Common myeloid progenitor, CD34-positive (primary cell): ENCODE measurements at places on chromosomes 12 and 14.

DNA sequence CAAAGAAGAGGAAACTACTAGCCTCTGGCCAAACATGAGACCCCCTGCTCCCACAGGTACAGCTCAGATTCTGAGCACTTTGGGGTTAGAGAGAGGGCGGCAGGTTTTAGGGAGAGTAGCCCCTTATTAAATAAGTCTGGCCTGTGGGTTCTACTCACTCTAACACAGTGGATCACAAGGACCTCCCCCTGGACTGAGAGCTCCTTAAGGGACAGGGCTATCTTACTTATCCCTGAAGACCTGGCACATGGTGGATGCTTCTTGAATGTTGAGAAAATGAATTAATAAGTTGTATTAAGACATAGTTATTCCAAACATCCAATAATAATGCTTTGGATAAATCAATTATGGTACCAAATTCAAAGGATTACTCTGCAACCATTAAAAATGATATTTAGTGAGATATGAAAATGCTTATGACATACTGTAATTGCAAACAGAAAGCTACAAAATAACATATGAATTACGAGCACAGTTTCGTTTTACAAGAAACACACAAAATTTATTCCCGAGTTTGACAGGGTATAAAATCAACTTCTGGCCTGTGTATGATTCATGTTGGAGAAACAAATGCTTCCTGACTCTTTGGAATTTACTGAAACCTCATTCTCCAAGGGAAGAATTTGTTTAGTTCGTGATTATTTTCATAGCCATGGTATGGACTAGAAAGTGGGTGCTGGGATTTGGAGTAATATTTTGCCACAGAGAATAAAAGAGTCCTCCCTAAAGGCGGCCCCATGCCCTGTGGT is 59.3 kb upstream of the BDKRB2 start:
- H3K36me3 ChIP-seq, result no peaks in the 10 kb centered on the region
- no peak overlapping the region for H3K27ac ChIP-seq
- peaks cover 4% of the 10 kb centered on the region for H3K27me3 ChIP-seq
- H3K4me3 ChIP-seq, result no peak overlapping the region
- no peak for DNase-seq
- no peaks in the 10 kb centered on the region for H3K4me1 ChIP-seq

DNA sequence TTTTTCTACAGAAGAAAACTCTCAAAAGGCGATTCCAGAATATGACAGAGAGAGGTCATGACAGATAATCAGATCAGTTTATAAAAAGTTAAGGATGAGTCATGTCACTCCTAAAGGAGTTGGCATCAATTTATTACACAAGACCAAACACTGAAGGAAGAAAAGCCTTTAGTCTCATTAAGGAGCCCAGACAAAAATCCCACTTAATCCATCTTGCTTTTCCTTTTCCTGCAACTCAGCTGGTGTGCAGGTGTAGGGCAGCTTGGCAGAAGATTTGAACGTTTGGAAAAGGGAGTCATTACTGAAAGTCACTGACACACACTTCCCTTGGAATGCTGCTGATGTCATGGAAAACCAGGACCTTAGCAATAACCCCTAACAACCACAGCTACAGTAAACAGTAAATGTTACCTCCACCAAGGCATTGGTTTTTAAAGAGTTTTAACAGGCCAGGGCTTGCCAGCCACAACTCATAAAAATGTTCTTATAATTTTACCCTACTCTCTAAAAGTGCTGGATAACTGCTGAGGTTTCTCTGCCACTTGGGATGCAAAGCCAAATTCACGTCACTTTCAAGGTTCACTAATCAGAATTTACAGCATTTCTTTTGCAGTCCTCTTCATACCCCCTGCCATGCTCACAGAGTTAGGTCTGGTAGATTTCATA is 320.6 kb downstream of the RAD51B start:
- no peak for DNase-seq
- H3K4me3 ChIP-seq, result no peak overlapping the region
- no peak overlapping the region for H3K27ac ChIP-seq
- peaks cover 39% of the 10 kb centered on the region for H3K4me1 ChIP-seq
- H3K27me3 ChIP-seq, result no peaks in the 10 kb centered on the region

GRCh38 chr12:94954948-94955592 is 48.4 kb downstream of the NDUFA12 start:
- H3K27ac ChIP-seq, result no peak overlapping the region
- H3K27me3 ChIP-seq, result no peaks in the 10 kb centered on the region
- H3K36me3 ChIP-seq, result no peaks in the 10 kb centered on the region
- peaks cover 2% of the 10 kb centered on the region for H3K4me1 ChIP-seq
- no peak for DNase-seq

DNA sequence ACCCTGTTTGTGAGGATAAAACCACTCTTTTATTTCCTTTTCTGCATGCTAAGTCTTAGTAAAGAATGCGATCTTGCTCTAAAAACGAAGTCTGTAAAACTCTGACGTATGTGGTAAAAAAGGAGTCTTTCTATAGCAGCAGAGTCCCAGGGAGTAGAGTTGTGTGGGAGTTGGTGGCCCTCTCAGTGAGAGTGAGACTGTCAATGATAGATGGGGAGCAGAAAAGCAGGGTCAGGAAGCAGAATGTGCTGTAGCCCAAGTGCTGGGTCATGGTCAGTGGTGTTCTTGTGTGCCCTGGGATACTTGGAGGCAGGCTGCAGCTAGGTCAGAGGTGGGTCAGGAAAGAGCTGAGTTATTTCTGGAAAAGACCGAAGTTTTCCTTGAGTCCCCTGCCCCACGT is 20.3 kb upstream of the GPR33 start:
- H3K4me3 ChIP-seq, result no peak overlapping the region
- no peaks in the 10 kb centered on the region for H3K4me1 ChIP-seq
- H3K27me3 ChIP-seq, result no peaks in the 10 kb centered on the region
- no peaks in the 10 kb centered on the region for H3K36me3 ChIP-seq

DNA sequence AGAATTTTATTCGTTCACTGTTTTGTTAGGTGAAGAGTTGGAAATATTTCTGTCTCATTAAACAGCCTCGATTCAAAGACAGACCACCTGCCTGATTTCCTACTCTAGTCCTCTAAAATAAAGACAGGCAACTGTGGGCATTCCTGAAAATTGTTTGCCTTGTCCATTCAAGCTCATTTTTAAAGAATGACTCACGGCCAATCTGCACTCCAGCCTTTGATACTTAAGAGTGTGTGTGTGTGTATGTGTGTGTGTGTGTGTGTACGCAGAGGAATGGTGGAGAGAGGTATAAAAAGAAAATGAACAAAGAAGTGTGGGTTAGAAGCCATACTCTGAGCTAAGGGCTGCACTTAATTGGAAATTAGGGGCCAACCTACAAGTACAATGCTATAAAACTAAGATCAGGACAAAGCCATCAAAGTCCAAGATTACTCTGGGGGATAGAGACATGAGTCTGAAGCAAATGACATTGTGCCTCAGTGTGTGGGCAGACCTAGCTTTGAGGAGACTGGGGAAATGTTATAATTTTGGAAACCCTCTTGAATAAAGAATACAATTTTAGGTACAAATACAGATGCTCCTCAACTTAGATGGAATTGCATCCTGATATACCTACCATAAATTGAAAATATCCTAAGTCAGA is 45.6 kb upstream of the SOCS2 start:
- H3K4me3 ChIP-seq, result no peak overlapping the region
- no peaks in the 10 kb centered on the region for H3K27me3 ChIP-seq
- peaks cover 12% of the 10 kb centered on the region for H3K4me1 ChIP-seq

DNA sequence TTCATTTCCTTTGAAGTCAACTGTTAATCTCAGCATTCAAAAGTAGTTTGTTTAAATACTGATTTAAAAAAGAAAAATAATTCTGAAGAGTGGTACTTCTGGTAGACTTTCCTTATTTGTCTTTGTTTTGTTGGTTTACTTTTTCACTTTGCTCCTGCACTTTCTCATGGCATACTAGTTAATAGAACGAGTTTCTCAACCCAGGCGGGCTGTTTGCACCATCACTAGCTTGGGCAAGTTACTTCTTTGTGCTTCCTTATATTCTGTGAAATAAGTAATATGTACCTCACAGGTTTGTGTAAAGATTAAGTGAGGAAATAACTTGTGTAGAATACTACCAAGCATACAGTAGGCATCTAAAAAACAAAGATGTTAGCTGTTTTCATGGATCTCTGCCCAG is 45.5 kb downstream of the SLC38A6 start:
- H3K4me3 ChIP-seq, result no peak overlapping the region
- no peaks in the 10 kb centered on the region for H3K36me3 ChIP-seq
- H3K4me1 ChIP-seq, result no peaks in the 10 kb centered on the region

GRCh38 chr14:66039495-66039894 is 446.7 kb upstream of the CCDC196 start:
- no peaks in the 10 kb centered on the region for H3K36me3 ChIP-seq
- H3K27me3 ChIP-seq, result no peaks in the 10 kb centered on the region
- no peak for DNase-seq
- H3K4me1 ChIP-seq, result no peaks in the 10 kb centered on the region
- no peak overlapping the region for H3K27ac ChIP-seq

- DNase-seq, result no peak
- no peaks in the 10 kb centered on the region for H3K27me3 ChIP-seq
- H3K4me3 ChIP-seq, result no peak overlapping the region
Measured at GRCh38 chr14:98714626-98715425, 557.2 kb downstream of the BCL11B start.

GRCh38 chr14:22338917-22339715 is 249.9 kb downstream of the DAD1 start:
- DNase-seq, result no peak
- no peaks in the 10 kb centered on the region for H3K27me3 ChIP-seq
- H3K36me3 ChIP-seq, result no peaks in the 10 kb centered on the region
- no peak overlapping the region for H3K4me3 ChIP-seq

DNA sequence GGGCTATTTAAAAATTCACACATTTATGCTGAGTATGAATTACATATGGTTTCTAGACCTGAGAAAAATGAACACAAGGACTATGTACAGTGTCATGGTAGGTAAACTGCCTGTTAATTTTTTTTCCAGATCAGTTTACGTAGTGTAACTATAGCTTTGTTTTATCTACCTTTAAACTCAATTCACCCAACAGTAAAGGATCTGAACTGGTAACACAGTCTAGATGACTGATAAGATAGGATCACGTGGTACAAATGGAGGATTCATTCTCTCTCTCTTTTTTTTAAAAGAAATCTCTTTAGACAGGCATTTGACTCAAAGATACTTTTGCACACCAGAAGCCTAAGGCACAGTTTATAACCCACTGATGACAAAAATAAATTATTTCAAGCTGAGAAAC is 130.8 kb upstream of the ATP2B1 start:
- no peaks in the 10 kb centered on the region for H3K36me3 ChIP-seq
- H3K4me3 ChIP-seq, result no peak overlapping the region
- no peak for DNase-seq
- H3K27ac ChIP-seq, result no peak overlapping the region
- H3K27me3 ChIP-seq, result no peaks in the 10 kb centered on the region
- no peaks in the 10 kb centered on the region for H3K4me1 ChIP-seq

DNA sequence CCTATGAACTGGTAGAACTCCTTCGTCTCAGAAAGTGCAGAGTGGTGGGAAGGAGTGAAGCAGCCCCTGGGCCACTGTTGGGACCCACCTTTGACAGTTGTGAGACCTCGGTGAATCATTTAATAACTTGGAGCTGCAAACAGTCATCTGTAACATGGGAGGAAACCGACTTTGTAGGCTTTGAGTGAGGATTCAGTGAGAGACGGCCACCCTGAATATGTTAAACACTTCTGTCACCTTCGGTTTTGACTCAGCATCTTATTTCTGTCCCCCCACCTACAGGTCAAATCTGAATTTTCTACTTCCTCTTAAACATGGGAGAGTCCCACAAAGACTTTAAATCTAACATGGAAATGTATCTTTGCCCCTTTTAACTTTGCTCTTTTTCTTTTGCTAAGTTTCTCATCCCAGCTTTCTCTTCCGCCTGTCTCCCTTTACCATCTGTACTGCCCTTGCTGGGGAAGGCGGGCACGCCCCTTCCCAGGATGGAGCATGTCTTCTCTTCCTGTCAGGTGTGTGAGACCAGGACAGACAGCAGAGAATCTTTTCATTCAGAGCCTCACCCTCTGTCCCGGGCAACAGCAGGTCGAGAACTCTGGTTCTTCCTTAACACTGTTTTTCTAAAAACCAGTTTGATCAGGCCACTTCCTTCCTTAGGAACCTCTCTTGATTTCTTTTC is 37.1 kb downstream of the ZC3H14 start:
- no peak for DNase-seq
- H3K36me3 ChIP-seq, result peaks cover 77% of the 10 kb centered on the region
- no peaks in the 10 kb centered on the region for H3K4me1 ChIP-seq
- no peak overlapping the region for H3K27ac ChIP-seq

DNA sequence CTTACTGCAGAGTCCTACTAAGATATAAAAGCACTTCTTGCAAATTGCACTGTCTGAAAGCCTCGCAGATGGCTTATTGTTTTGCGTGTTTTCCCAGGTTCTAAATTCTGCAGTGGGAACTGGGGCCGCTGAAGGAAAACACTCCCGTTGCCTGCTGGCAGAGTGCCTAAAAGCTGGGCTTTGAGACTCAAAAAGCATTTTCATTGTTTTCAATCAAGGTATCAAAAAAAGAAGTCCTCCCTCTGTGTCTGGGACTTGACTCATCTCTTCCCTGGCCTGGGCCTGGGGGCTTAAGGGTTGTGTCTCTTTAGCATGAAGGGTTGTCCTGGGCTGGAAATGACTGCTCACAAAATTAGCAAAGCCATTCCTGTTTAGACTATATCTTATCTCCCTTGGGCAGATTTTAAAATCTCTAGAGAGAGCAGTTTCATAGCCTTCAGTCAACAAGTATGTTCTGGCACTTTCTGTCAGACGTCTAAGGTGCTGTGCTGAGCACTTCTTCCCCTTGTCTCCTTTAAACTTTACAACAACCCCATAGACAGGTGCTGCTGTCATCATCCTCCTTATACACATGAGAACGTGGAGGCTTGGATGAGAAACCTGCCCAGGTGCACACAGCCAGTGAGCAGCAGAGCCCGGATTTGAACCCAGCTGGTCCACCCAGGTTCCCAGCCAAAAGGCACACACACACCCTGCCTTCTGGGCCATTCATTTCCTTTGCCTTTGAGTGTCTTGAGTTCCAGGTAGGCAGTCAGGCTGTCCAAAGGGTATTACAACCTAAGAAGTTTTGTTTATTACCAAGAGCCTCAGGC is 31.1 kb downstream of the ELK3 start:
- H3K36me3 ChIP-seq, result peaks cover 76% of the 10 kb centered on the region
- no peak overlapping the region for H3K4me3 ChIP-seq
- no peaks in the 10 kb centered on the region for H3K27me3 ChIP-seq
- H3K4me1 ChIP-seq, result peaks cover 20% of the 10 kb centered on the region

- no peaks in the 10 kb centered on the region for H3K4me1 ChIP-seq
- H3K27me3 ChIP-seq, result no peaks in the 10 kb centered on the region
- H3K27ac ChIP-seq, result no peak overlapping the region
- DNase-seq, result no peak
- H3K36me3 ChIP-seq, result no peaks in the 10 kb centered on the region
Measured at GRCh38 chr14:68506645-68507419, 286.0 kb downstream of the ZFP36L1 start.
